ENCODE measurements at places on chromosomes 12 and 14.
A peak's percentile ranks its signal among the peaks of the same experiment; 100 is the strongest.

DNA sequence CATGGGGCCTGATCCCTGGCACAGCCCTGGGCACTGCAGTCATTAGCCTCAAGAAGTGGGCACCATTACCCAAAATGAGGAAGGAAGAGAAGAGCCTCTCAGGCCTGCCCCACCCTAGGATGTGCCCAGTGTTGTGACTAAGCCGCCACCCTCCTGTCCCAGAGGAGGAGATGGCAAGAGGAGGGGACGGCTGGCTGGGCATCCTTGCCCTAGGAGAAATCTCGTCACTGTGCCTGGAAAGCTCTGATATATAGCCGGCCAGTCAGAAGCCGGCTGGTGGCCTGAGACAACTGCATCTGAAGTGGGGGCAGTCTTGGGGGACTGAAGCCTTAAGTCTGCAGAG lies 115.2 kb downstream of the LGMN start:
- DNase-seq: no peak

- peak; percentile 79 for DNase-seq
Measured at GRCh38 chr12:1576410-1577241, 17.8 kb downstream of the FBXL14 start.

DNA sequence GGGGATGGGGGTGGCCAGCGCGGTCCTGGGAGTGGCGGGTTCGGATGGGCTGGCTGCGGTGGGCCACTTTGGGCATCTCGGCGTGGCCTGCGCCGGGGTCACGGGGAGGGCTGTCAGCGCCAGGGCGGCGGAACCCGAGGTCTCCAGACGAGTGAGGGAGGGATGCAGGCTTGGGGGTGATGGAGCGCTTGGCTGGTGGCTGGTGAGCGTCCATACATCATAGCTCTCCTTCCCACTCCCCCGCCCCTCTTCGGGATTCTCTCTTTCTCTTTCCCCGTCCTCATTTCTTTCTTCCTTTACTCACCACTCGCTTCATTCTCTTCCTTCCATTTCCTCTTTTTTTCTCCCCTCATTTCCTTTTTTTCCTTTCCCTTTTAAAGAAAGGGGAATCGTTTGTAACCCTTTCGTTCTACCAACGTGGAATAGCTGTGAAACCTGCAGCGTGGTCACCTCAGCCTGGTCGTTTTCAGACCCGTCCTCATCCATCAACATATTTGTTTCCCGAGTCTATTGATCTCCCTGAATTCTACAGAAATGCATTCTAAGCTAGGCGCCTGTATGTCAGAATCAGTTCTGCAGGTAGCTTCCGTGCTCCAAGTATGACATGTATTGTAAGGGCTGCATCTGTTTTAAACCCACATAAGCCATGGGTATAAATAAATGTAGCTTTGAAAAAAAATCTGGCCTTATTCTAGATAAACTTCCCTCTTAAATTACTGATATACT lies 260.3 kb upstream of the E2F7 start:
- DNase-seq: no peak

GRCh38 chr14:54698501-54698900 lies 131.6 kb downstream of the SAMD4A start:
- no peak for DNase-seq

DNA sequence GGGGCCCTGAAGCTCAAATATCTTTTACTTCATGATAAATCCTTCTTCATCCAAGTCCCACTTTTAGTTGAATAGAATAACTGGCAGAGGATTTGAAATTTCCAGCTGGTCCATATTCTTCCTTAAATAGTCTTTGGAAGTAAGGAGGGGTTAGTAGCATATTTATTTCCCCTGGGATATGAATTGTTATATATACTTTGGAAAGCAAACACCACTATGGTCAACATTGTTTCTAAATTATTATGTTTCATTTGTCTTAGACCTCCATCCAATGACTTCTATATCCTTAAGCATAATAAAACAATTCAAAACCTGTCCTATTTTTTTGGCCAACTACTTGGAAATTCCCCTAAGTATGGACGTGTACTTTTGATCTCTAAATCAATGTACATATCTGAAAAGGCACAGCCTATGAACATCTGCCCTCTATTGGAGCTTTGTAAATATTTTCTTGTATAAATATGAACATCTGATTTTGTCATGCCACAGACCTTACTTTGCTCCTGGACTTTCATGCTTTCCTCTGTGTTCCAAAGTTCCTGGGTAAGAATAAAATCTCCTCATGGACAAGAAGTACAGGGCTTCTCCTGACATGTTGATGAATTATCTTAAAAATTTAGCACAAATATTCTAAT lies 1212.0 kb downstream of the GALC start:
- no peak for DNase-seq

DNA sequence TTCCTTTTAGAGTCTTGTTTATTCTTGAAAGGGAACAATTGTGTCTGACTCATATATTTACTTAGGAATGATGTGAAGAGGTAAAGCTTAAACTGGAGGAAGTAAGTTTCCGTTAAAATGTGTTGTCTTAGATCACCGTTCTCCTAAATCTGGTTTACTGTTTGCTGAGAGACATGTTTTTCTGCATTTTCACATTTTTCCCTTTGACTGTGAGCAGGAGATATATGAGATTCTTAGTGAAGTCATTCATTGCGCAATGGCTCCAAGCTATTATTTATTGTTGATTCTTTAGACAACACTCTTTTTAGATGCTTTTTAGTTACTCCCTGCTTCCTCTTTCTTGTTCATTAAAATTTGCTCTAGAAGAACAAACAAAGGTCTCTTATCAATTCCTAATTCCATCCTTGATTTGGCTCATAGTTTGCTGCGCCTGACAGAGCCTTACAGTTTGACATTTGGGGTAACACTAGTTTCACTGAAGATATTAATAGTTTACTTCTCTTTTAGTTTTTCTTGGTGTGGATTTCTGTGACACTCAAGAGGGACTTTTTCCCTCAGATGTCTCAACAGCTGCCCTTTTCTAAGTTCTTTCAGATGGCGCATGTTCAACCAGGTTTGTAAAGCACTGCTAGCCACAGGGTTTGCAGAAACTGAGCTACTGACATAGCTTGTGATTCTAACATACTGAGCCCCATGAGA lies 11.4 kb downstream of the CLECL1 start:
- DNase-seq: peak; percentile 59

- no peak for DNase-seq
Measured at GRCh38 chr12:71958457-71958856, 19.8 kb downstream of the TPH2 start.

All from fibroblast of mammary gland (primary cell).